ENCODE measurements at places on chromosomes 11 and 22.

DNA sequence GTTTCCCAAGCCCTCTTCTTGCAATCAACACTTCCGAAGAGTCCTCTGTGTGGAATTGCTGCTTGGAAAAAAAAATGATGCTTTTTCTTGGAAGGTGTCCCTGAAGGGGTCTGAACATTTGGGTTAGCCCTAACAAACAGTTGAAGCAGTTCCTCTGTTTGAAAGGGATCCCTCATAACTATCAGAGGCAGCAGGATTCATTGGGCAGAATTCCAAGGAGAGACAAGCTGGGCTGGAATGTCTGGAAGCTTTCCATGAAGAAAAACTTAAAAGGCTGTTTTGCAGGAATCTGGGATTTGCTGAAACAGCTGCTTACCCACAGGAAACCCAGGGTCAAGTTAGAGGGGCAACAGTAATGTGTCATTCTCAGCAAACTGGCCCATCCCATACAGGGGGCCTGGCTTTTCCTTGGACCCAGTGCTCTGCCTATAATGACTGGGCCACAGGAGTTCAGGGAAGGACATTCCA is 3.1 kb downstream of the CSNK2A3 start:
- no peak for DNase-seq

GRCh38 chr11:76901144-76901543 is 40.4 kb downstream of the ACER3 start:
- no peak for DNase-seq

DNA sequence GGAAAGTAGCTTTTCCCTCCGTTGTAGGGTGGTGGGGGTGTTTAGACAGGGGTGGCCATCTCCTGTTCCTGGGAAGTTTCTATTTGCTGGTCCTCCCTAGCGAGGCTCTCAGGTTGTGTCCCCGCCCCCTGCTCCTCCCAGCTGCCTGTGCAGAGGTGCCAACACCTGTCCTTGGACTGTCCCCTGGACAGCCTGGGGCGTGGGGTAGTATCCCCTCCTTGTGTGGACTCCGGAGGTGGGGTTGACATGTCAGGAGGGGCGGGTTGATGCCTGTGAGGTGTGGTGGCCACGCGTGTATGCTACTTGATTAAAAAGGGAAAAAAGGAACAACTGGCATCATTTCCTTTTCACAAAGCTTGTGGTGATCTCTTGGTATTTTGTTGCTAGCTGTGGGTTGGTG is 14.3 kb upstream of the RANBP1 start:
- DNase-seq = no peak

DNA sequence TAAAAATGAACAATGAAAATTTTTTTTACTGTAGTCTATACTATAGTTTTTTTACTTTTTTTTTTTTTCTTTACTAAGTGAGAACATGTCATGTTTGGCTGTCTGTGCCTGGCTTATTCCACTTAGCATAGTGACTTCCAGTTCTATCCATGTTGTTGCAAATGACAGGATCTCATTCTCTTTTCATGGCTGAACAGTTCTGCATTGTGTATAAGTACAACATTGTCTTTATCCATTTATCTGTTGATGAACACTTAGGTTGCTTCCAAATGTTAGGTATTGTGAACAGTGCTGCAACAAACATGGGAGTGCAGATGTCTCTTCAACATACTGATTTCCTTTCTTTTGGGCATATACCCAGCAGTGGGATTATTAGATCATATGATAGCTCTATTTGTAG is 88.1 kb upstream of the CCDC90B start:
- DNase-seq = no peak

DNA sequence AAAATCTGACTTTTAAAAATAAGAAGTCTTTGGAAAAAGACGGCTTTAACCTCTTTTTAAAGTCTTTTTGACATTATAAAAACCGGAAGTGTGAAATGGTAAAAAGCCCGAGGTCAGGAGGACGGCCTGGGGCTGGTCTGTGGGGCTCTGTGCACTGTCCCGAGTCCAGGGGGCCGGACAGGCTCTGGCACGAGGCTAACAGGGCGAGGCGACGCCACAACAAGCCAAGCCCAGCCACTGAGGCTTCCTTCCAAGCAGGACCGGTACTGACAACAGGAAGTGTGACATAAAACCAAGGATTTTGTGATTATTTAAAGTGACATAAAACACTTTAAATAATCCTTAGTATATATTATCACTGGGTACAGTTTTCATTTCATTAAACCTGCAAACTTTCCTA is 39.2 kb downstream of the BRD1 start:
- no peak for DNase-seq

DNA sequence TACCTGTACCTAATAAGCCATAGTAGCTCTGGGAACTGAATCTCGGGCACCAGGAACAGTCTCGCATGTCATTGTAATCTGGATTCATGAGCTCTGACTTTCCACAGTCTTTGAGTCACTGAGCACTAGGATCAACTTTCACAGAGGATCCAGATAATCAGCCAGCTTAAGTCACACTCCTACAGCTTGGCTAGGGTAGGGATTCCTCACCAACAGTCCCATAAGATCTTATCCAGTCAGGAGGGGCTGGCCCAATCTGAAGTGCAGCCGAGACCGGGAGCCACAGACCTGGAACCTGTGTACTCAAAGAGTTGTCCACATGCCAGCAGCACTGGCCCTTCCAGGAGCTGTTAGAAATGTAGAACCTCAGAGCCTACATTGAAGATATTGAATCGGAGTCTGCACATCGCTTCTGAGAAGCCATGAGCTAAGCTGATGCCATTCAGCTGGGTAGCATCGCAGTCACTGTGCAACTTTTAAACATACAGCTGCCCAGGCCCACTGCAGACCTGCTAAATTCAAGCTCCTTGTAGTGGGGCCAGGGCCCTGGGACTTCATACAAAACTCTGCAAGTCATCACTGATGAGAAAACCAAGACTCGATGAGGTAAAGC is 538.8 kb upstream of the B3GAT1 start:
- no peak for DNase-seq

DNA sequence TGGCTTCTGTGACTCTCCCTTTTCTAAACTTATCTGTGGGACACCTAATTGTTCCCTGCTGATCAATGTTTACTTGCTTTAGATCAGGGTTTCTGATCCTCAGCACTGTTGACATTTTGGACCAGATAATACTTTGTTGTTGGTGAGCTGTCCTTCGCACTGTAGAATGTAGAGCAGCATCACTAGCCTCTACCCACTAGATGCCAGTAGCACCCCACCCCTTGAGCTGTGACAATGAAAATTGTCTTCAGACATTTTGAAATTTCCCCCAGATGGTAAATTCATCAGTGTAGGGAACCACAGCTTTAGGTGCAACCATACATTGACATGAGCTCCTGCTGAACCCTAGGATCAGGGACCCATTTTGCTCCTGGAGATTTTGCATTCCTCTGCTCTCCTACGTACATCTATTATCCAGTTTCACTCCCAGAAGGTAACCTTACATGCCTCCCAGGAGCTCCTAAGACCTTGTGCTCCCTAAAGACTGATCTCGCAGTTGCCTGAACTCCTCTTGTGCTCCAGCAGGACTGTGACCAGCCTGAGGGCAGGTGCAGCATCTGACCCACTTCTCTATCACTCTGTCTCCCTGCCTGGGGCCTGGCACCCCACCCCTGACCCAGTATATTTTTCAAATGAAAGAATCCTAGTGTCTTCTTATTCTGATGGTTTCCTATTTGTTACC is 107.8 kb downstream of the FAR1 start:
- peak; percentile 35 for DNase-seq

GRCh38 chr22:33328789-33329296 is 270.7 kb upstream of the SYN3 start:
- peak; percentile 37 for DNase-seq

DNA sequence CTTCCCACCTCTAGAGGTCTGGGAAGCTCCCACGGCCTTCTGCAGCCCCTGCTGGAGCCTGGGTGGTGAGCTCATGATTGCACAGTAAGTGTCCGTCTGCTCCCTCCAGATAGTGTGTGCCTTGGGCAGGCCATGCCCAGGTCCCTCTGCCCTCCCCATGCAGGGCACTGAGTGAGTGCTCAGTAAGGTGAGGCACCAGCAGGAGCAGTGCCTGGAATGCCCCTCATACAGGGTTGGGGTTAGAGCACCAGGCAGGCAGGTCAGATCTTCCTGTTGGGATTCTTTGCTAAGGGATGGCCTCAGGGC is 50.3 kb downstream of the NAT10 start:
- DNase-seq = no peak

DNA sequence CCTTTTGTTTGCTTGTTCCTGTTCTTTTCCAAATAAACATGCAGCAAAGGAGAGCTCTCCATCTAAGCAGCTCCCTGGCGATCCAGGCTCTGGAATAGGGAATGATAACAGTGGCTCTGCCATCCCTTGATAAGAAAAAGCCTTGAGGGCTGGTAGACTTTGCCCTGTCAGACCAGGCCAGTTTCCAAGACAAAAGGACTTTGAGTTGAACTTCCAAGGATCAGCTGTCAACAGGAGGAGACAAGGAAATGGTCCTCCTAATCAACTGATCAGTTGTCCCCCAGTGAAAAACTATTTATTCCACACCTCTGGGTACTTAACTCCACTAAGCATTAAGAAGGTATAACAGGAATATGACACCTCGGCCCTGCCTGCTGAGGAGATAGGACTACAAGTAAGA is 127.8 kb downstream of the PARVA start:
- DNase-seq = no peak

- no peak for DNase-seq
Observed at GRCh38 chr11:105690467-105690866, 80.6 kb downstream of the GRIA4 start.

- DNase-seq = no peak
Observed at GRCh38 chr11:47620836-47621378, 21.5 kb downstream of the MTCH2 start.

GRCh38 chr11:102530558-102530957 is at the start of gene MMP7:
Gene MMP7 (minus strand): TSS chr11:102530747. CDS start chr11:102530700, 47 bp downstream.
- peak; percentile 67 for DNase-seq

GRCh38 chr11:3049430-3050243 is 7.6 kb downstream of the CARS1 start:
- DNase-seq = peak; percentile 38

DNA sequence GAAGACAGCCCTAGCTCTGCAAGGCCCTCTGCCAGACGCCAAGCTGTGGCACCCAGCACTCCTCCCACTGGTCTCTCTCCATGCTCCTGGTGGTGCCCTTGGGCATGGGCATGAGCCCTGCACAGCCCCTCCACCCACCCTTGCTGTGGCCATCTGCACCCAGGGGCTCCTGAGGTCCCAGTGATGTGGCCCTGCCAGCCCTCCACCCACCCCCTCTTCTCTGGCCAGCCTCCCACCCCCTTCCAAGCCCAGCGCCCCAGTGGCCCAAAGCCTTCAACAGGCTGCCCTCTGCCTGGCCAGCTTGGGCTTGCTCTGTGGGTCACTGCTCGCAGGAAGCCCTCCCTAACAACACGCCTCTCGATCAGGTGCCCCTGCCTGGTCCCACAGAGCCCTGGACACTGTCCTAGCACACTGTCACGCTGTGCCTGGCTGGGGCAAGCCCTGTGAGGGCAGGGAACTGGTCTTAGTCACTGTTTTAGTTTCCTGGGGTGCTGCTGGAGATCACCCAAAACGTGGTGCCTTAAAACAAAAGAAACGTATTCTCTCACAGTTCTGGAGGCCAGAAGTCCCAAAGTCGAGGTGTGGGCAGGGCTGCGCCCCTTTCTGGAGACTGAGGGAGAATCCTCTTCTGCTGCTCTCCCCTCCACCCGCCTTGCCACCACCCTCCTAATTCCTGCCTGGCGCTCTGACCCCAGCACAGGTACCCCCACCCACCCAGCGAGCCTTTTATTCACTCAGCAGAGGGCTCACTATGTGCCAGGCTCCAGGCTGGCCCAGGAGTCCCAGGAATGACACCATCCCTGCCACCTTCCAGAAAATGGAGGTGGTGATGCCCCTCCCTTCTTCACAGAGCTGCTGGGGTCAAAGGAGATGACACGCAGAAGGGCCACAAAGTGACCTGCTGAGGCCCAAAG is 14.7 kb downstream of the SULT4A1 start:
- no peak for DNase-seq

GRCh38 chr11:60193687-60194433 is 11.0 kb upstream of the MS4A6A start:
- DNase-seq = peak; percentile 82

DNA sequence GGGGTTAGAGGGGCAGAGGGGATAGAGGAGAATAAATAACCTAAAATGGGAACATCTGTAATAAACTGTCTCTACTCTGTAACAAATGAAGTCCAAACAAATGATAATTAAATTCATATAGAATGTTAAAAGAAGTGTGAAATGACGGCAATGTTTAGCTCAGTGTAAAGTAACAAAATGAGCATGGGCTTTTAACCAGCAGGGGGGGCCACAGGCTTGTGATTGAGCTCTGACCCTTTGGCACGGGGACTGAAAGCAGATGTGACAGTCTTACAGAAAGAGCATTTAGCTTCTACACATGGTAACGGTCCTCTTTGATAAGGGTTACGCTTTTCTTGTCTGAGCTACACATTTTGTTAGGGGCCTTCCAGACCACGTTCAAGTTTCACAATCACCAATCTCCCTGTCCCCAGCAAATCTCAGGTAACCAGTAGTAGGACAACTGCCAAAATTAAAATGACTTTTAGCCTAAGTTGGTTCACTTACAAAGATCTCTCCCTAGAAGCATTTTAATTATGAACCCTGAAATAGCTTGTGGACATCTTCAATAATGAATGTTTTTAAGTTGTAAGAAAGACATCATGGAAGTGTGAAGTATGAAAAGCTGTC is 262.5 kb downstream of the DCDC1 start:
- peak; percentile 37 for DNase-seq

GRCh38 chr22:49649166-49650068 is 178.3 kb downstream of the BRD1 start:
- DNase-seq = no peak

GRCh38 chr11:6925636-6926207 is 504 bp upstream of the ZNF215 start:
- peak; percentile 26 for DNase-seq

Measured in common myeloid progenitor, CD34-positive (primary cell).